ENCODE measurements at places on chromosomes 16 and 17. TPM values are rescaled to one million over a fixed set of nuclear protein-coding genes. Genes with fewer than 3 reads are reported as not detected.

- no peak overlapping the region for H3K4me3 ChIP-seq
- H3K4me1 ChIP-seq = no peaks in the 10 kb centered on the region
- no peaks in the 10 kb centered on the region for H3K27me3 ChIP-seq
Observed at GRCh38 chr17:81411305-81411704, 16.0 kb downstream of the BAHCC1 start.

The RND2 gene
- 1.6 TPM for total RNA-seq

The CDH11 gene
- 70.5 TPM for total RNA-seq

DNA sequence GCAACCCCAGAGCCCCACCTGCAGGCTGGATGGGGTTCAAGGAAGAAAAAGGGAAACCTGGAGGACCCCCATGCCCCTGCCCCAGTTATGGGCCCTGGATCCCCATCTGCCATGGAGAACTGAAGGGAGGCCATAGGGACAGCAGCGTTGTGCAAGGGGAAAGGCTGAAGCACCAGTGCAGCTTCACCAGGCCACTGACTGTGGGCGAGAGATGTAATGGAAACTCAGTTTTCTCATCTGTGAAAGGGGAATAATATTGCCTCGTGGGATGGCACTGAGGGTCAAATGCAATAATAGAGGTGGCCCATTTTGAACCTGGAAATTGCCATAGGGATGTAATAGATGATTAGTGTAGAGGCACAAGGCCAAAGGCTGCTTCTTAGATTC is 9.9 kb upstream of the TSPOAP1 start:
- no peaks in the 10 kb centered on the region for H3K36me3 ChIP-seq
- no peaks in the 10 kb centered on the region for H3K4me1 ChIP-seq
- DNase-seq = no peak
- H3K27me3 ChIP-seq = no peaks in the 10 kb centered on the region

The ARL4D gene
- total RNA-seq = 4.8 TPM

The TLCD3B gene
- total RNA-seq = 17.2 TPM

The PERCC1 gene
- total RNA-seq = 45.2 TPM

- no peaks in the 10 kb centered on the region for H3K36me3 ChIP-seq
- H3K27ac ChIP-seq = no peak overlapping the region
- H3K4me3 ChIP-seq = no peak overlapping the region
Observed at GRCh38 chr17:10477701-10478100, 8.3 kb upstream of the MYH4 start.

DNA sequence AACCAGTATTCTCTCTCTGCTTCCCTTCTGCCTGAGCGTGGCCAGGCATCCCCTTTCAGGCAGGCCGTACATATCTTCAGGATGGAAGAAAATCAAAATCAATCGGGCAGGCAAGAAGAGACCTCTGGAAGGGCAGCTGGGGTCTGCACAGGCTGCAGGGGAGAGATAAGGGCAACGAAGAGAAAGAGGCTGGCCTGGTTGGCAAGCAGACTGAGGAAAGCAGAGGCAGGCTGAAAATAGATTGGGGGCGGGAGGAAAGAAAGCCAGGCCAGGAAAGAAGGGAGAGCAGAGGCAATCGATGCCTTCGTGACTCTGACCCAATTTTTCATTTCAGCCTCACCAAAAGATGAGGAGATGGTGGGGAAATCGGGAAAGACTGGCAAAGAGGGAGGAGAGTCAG is 18.1 kb downstream of the PIPOX start:
- H3K4me1 ChIP-seq = no peaks in the 10 kb centered on the region
- no peak overlapping the region for H3K4me3 ChIP-seq
- no peak overlapping the region for H3K27ac ChIP-seq
- no peaks in the 10 kb centered on the region for H3K36me3 ChIP-seq
- no peaks in the 10 kb centered on the region for H3K27me3 ChIP-seq

GRCh38 chr17:71412803-71413202 is 708.0 kb upstream of the SOX9 start:
- H3K4me3 ChIP-seq = no peak overlapping the region
- H3K36me3 ChIP-seq = no peaks in the 10 kb centered on the region
- no peak for DNase-seq
- no peaks in the 10 kb centered on the region for H3K4me1 ChIP-seq
- H3K27me3 ChIP-seq = no peaks in the 10 kb centered on the region

DNA sequence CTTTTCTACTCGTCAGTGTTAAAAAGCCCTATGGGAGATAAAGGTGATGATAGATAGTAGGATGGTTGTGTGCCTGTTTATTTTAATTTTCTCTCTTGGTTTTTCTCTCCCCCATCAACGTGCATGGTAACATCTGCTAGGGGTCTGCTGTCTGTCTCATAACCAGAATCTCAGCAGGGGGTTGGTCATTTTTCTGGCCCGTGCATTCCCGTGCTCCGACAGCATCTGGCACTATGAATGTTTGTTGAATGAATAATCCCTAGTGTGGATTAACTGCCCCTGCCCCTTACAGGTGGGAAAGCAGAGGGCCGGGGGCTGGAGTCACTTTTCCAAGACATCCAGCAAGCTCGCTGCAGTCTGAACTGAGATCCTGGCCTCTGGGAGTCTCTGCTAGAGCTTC is 6.3 kb downstream of the CA5A start:
- H3K27me3 ChIP-seq = no peaks in the 10 kb centered on the region
- DNase-seq = no peak
- no peak overlapping the region for H3K27ac ChIP-seq
- H3K4me1 ChIP-seq = no peaks in the 10 kb centered on the region
- no peaks in the 10 kb centered on the region for H3K36me3 ChIP-seq

GRCh38 chr17:17022011-17022410 is 20.2 kb upstream of the MPRIP start:
- H3K36me3 ChIP-seq = no peaks in the 10 kb centered on the region
- H3K4me1 ChIP-seq = peaks cover 7% of the 10 kb centered on the region
- DNase-seq = no peak
- H3K27ac ChIP-seq = no peak overlapping the region

- H3K4me1 ChIP-seq = no peaks in the 10 kb centered on the region
- H3K4me3 ChIP-seq = no peak overlapping the region
- no peaks in the 10 kb centered on the region for H3K36me3 ChIP-seq
- H3K27ac ChIP-seq = no peak overlapping the region
- DNase-seq = no peak
Observed at GRCh38 chr17:76415786-76416185, 31.4 kb downstream of the SPHK1 start.

The CLEC18C gene
- total RNA-seq = 0.41 TPM

The SLC13A2 gene
- total RNA-seq = 0.09 TPM

DNA sequence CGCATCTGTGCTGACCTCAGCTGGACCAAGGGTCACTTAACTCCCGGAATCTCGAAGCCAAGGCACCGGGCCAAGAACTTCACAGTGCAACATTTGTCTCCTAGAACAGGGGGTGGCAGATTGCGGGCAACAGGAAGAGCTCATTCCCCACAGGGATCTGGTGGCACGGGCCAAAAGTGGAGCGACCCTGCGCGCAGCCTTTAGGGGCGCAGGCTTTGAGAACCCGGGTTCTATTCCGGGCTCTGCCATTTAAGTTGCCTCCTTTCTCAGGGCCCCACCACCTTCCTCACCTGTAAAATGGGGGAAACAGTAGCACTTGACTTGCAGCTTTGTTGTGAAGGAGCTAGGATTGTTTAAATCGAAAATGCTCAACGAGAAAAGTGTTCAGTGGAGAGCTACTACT is 651 bp downstream of the SHMT1 start:
- H3K36me3 ChIP-seq = no peaks in the 10 kb centered on the region
- H3K27ac ChIP-seq = peak overlapping the region; percentile 75
- DNase-seq = peak; percentile 33
- no peaks in the 10 kb centered on the region for H3K4me1 ChIP-seq
- H3K27me3 ChIP-seq = no peaks in the 10 kb centered on the region

DNA sequence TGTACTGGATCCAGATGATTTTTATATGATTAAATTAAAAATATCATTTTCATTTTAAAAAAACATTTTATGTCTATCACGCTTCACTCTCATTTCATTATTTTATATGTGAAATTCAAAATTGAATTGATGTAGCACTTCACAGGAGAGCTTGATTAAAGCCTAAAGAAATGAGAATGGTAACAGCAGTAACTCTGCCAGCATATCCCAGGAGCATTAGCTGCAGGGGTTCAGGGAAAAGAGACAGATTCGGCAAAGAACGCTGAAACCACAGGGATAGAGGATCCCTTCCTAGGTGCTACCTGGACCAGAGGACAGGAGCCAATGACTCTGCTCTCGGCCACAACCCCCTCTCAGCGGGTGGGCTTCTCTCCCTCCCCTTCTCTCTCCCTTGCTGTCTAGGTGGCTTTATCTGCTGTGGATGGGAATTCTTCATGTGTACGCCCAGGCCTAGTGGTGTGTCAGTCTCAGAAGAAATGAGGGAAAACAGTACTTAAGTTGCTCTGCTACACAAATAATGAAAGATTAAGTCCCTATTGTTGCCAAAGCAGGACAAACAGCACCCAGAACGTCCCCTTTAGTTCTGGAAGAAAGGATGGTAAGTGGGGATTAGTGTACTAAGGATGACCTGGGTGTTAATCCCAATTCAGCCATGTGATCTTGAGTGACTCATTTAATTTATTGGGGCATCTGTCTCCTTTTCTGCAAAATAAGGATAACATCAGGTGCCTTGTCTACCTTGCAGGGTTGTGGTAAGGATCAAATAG is 123.3 kb downstream of the CDK5R1 start:
- no peaks in the 10 kb centered on the region for H3K36me3 ChIP-seq
- H3K4me1 ChIP-seq = no peaks in the 10 kb centered on the region
- no peak for DNase-seq
- no peak overlapping the region for H3K4me3 ChIP-seq

The DPH1 gene
- 61.4 TPM for total RNA-seq

DNA sequence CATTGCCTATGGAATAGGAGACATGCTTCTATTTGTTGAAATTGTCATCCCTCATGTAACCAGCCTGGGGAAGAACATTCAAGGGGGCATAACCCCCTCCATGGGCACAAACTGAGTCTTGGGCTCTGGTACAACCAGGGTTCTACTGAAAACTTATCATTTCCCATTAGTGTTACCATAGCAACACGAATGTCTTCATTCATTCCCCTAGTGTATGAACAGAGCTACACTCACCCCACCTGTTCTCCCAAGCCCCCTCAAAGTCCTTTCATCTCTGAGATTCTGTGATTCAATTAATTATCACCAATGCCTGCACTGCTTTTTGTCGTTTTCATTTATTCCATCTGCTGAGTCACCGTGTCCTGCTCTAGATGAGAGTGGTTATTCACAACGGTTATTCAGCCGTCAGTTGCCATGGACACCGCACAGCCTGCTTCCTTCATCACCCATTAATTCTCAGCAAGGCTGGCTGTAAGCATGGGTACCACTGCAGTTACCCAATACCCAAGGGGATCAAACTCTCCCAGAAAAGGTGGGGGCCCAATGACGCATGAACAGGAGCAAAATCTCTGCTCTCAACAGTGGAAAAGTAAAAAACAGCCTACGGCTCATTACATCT is 1.6 kb upstream of the GAST start:
- no peak overlapping the region for H3K27ac ChIP-seq
- DNase-seq = no peak
- no peak overlapping the region for H3K4me3 ChIP-seq
- H3K27me3 ChIP-seq = no peaks in the 10 kb centered on the region
- H3K4me1 ChIP-seq = no peaks in the 10 kb centered on the region
- no peaks in the 10 kb centered on the region for H3K36me3 ChIP-seq

The ASPA gene
- 0.46 TPM for total RNA-seq

DNA sequence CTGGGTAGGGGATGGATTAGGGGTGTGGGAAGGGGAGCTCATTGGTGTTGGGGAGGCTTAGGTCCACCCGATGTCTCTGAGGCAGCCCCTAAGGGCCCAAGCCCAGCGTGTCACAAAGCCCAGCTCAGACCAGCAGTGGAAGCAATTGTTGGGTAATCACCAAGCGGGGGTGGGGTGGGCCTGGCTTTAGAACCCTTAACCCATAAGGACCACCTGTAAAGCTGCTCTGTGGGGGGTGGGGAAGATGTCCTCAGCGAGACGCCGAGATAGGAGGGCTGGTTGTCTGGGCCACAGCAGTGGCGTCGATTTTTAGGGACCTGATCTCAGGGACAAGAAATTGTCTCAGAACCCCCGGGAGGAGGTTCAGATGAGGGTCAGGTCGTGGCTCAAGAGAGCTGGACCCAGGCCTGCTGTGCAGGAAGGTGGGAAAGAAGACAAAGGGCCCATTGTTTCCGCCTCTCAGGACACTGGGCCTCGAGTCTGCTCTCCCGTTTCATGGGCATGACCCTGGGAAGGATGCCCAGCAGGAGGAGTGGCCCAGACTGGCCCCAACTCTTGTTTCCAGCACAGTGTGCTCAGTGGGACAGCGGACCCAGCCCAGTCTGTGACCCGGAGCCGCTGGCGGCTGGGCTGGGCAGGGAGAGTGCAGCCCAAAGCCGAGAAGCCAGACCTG is 15.9 kb downstream of the ST6GALNAC2 start:
- no peaks in the 10 kb centered on the region for H3K27me3 ChIP-seq
- H3K4me3 ChIP-seq = no peak overlapping the region
- no peaks in the 10 kb centered on the region for H3K4me1 ChIP-seq
- H3K27ac ChIP-seq = no peak overlapping the region
- no peak for DNase-seq

DNA sequence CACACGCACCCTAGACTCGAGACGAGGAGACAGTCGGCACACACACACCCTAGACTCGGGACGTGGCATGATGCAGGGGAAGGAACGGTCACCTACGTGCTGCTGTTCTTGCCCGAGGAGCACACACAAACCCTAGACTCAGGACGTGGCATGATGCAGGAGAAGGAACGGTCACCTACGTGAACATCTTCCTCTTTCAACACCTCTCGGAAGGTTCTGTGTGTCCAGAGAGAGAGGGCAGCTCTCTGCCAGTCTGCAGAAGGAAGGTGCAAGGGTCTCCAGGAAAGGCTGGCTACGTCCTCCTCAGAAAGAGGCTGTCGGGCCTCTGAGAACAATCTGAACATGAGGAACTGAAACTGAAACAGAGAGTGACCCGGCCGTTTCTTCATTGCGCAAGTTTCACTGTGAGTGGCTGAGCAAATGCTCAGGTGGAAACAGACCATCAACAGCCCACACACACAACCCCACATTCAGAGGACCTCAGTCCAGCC is 43.4 kb downstream of the ZNF276 start:
- no peak overlapping the region for H3K4me3 ChIP-seq
- H3K27me3 ChIP-seq = no peaks in the 10 kb centered on the region
- no peaks in the 10 kb centered on the region for H3K36me3 ChIP-seq
- no peak overlapping the region for H3K27ac ChIP-seq
- no peaks in the 10 kb centered on the region for H3K4me1 ChIP-seq
- DNase-seq = no peak

GRCh38 chr17:66830451-66830850 is 4.5 kb upstream of the CACNG5 start:
- no peak overlapping the region for H3K27ac ChIP-seq
- H3K4me1 ChIP-seq = no peaks in the 10 kb centered on the region
- no peak for DNase-seq

All from prostate gland (tissue), 2 donors.